ENCODE measurements at places on chromosomes 6 and 20.

DNA sequence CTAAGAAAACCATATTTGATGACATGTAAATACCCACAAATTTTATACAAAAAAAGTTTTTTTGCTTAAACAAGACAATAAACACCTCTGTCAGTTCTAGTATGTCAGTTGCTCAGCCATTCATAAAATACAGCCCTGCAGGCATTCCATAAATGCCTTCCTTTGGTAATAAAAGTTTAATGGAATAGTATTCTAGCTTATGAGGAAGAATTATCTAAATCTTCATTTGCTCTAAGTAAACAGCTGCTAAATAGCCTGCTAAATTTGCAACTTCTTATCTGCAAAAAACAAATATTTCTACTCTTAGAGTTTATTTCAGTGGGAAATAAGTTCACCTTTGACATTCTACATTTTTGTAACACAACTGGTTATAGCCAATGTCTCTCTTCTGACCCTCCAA lies 108.8 kb downstream of the SMLR1 start:
- no peak for DNase-seq

DNA sequence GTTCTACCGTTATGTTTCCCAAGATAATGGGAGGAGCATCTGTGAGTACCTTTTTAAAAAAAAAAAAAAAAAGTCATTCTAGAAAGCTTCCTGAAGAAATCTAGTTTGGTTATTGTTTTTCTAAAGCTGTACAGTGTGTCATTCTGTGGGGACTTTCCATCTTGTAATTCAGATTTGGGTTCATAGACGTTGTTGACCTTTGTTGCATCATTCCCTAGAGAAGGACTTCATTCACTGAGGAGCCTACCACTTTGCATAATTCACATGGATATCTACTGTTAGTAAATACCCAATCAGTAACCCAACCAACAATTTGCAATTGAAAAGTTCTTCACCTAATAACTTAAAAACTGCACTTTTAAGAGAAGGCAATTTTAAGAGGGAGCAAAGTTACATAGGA lies 60.1 kb downstream of the RPP40 start:
- no peak for DNase-seq

DNA sequence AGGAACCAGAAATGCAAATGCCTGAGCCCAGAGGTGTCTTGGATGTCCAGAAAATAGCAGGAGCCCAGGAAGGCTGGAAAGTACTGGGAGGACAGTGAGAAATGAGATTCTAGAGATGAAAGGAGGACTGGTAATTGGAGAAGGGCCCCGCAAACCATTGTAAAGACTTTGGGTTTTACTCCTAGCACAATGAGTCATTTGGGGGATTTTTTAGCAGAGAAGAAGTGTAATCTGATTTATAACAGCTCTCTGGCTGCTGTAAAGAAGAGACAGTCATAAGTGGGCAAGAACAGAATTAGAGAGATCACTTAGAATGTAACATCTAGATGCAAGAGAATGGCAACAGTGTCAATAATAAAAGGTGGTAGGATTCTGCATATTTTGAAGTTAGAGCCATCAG lies 40.2 kb downstream of the SLC35F1 start:
- DNase-seq: no peak

DNA sequence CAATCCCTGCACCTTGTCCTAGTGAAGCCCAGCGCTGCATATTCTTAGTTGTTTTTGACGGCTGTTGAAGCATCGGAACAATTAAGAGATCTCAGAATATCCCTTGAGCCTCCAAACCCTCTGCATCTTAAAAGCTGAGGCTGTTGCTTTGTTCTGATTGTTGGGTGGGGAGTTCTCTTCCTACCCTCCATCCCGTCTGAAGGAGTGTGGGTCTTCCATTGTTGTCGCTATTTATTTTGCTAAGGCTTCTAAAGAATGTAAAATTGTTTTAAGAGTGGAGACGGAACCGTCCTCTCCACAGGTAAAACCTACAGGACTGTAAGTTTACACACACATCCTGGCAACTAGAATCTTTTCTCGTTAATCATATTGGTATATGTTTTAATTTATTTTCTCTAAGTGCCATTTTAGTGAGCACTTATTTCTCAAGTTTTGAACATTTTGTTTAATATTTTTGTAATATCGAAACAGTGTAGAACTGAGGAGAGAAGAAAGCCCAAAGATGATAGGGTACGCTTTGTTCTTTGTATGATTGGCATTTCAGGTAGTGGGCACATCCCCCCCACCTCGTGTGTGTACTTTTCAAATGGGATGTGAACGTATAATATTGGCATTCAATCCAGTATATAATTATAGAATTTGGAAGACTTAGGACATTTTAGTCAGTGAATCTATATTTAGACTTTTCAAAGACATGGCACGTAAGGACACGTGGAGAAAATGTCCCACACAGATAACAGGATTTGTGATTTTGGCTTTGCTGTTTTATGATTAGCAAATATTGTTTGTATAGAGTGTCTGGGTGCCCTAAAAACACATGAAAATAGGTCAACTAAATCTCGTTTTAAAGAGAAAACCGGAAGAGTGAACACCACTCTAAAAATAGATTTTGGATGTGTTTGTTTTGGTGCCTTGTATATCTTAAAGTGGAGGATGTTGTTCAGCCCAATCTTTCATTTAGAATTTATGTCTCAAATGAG lies 1.3 kb downstream of the RNF146 start:
- DNase-seq: peak; percentile 31

- no peak for DNase-seq
Measured at GRCh38 chr6:127514179-127514772, 4.9 kb downstream of the MTCL3 start.

DNA sequence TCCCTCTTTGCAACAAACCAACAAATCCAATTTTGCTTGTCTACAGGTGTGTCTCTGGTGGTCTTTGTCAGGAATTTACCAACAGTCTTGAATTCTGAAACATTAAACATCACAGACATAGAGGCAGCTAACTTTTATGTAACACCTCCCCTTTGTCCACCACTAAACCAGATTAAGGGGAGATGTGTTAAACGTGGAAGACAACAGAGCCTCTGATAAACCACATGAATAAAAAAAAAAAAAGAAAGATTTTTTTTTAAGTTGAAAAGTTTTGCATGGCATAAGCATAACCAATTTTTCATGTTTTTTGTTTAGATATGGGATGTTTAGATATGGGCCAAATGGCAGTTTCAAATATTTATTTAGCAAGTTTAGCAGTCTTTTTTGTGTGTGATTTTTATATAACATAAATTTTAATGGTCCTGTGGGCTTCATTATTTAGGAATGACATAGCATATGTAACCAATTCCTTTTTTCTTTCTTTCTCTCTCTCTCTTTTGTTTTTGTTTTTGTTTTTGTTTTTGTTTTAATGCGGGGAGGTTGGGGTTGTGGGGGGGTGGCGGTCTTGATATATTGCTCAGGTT lies 60.7 kb upstream of the BTN3A2 start:
- DNase-seq: no peak

DNA sequence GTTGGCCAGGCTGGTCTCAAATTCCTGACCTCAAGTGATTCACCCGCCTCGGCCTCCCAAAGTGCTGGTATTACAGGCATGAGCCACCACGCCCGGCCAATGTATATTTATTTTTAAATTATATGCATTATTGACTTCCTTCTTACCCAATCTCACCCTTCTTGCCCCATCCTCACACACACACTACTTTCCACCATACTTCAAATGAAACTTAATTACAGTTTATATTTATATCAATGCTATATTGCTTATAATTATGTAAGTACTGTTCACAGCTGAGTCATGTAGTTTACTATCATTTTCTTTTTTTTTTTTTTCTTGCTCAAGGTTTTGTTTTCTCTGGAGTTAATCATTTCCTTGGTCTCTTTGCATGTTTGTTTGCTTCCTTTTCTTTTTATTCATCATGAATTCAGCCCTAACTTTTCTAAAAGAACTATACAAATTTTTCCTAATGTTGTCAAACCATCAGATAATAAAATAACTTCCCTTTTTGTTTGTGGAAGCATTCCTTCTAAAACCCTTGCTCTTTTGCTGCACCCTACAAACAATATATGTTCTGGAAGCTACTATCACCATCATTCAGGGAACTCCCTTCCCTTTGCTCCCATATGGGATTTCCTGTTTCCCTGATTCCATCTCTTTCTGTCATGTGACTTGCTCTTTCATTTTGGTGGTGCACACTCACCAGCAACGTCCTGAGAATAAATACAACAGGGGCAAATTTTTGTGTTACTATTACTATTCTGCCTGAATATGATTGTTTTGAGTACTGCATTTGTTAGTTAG lies 201.7 kb upstream of the SASH1 start:
- no peak for DNase-seq

DNA sequence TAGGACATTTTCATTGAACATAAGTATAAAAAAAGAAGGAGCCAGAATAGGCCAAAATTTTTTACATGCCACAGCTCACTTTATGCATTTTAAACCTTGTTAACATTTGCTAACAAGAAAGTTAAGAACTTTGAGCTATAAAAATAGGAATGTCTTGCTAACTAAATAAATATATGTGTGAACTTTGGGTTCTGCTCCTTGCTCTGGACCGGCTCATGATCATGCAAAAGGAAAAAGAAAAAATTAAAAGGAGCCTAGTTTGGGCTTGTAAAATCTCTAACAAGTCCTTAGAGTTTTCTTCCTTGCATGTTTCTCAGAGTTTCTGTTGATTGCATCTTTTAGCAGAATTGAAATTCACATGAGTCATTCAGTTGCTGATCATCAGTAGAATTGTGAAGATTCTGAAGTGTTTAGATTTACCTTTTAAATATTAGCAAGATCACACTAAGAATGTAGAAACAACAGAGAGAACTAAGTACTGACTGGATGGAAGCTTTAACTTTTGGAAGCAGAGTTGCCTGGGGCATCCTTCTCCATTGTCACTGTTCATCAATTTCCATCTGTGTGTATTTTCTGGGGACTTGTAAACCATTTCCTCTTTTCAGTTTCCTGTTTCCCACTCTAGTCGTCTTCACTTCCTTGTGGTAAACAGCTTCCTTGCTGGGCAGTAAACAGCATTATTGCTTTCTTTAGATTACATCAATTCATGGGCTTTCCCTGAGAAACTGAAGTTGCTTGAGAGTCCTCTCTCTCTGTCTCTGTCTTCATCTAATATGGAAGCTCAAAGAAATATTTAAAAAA lies 458.4 kb upstream of the BTBD3 start:
- DNase-seq: no peak

DNA sequence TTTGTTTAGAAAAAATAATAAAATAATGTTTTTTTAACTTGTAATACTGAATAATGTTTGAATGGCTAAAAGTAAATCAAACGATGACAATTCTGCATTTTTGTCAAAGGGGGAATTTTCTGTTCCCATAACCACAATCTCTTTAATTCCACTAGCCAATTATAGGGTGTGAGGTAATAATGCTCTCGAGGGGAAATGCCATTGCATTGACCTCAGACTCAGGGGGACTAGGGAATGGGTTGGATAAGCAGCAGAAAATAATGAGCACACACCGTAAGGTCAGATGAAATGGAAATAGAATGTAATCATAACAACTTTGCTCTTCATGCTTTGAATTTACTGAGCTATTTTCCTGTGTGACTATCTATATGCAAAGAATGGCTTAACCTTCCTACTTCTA lies 584.7 kb downstream of the RFPL4B start:
- DNase-seq: no peak

DNA sequence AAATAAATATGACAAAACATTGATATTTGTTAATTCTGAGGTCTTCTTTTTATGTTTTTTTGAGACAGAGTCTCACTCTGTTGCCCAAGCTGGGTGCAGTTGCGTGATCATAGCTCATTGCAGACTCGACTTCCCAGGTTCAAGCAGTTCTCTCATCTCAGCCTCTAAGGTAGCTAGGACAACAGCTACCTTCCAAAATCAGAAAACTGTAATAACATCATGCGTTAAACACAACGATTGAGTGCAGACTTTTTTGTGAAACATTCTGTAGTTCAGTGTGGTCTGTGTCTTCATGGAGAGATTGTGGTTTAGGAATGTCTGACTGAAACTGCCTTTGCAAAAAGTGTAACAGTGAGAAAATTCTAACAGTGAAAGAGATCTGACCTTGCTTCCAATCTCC lies 16.1 kb upstream of the DOK5 start:
- no peak for DNase-seq

- DNase-seq: no peak
Measured at GRCh38 chr6:134190883-134191282, 127.0 kb downstream of the SGK1 start.

DNA sequence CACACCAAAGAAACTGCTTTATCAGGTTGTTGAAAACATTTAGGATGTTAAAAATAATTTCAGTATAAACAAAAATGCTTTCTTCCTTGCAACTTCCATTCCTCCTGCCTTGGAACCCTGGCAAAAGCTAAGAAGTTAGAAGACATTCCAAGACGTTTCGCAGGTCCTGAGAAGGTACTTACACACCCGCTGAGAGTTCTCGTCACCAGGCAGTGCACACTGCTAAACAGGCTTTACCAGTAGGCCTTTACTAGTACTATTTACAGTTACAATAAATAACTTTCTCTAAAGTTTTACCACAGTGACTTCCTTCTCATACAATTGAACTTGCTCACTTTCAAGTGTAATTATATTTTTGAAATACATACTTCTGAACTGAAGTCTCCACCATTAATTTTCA lies 81.4 kb upstream of the RPS6KA2 start:
- DNase-seq: no peak

GRCh38 chr6:168132531-168133167 lies 53.6 kb upstream of the FRMD1 start:
- DNase-seq: peak; percentile 46

DNA sequence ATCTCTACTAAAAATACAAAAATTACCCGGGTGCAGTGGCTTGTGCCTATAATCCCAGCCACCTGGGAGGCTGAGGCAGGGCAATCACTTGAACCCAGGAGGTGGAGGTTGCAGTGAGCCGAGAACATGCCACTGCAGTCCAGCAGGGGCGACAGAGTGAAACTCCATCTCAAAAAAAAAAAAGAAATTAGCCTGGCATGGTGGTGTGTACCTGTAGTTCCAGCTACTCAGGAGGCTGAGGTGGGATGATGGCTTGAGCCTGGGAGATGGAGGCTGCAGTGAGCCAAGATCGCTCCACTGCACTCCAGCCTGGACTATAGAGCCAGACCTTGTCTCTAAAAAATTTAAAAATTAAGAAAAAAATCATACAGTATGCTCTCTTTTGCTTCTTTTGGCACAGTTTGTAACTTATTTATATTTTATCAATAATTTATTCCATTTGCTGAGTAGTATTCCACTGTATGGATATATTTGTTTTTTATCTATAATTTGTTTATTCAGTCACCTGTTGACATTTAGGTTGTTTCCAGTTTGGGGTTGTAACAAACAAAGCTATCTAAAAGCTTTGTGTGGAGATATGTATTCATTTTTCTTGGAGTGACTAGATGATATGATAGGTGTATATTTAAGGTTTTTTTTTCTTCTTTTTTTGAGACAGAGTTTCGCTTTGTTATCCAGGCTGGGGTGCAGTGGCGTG lies 8.0 kb upstream of the MYBL2 start:
- no peak for DNase-seq

GRCh38 chr6:149147938-149148718 lies 169.4 kb upstream of the TAB2 start:
- DNase-seq: no peak

- DNase-seq: peak; percentile 32
Measured at GRCh38 chr6:44133003-44133931, 5.9 kb downstream of the TMEM63B start.

- no peak for DNase-seq
Measured at GRCh38 chr6:155894758-155895157, 439.1 kb upstream of the NOX3 start.

All from NCI-H526 treated with DMSO at 0.1 percent for 48 hours (cell line).